Stimulated activated CD8-positive, alpha-beta memory T cell treated with anti-CD3 and anti-CD28 coated beads, Interleukin-4, amount 100 ng/mL, for 4 hours (primary cell): ENCODE measurements at places on chromosomes 13 and 19.

- no peak for DNase-seq
Measured at GRCh38 chr13:81872581-81872980, 1531.7 kb upstream of the SPRY2 start.

GRCh38 chr19:16376649-16377048, 52.0 kb downstream of the KLF2 start:
- DNase-seq = no peak

DNA sequence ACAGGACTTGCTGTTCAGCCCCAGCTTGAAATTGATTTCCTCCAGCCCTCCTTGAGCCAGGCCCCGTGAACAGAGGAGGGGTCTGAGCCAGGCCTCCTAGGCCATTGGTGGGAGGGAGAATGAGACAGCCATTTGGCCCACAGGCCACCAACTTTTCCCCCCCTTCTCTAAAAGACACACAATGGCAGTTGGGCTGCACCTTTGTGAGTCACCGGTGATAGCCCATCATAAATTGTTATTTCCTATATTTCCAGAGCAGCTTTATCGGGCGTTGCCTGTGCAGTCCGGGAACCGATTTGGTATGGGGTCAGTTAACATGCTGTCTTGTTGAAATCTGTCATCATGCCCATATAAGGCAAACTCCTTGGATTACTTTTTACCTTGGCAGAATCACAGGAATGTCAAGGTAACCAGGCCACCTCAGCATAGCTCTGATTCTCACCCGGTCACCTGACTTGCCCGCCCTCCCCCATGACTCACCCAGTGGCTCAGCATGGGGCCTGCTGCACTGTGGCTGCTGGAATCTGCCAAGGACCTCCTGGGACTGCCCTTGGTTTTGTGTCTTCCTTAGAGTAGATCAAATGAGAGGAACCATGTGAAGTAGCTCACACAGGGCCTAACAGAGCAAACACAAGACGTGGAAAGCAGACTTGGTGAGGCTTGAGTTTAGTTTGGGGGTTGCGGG, 36.1 kb downstream of the ACTN4 start:
- no peak for DNase-seq

DNA sequence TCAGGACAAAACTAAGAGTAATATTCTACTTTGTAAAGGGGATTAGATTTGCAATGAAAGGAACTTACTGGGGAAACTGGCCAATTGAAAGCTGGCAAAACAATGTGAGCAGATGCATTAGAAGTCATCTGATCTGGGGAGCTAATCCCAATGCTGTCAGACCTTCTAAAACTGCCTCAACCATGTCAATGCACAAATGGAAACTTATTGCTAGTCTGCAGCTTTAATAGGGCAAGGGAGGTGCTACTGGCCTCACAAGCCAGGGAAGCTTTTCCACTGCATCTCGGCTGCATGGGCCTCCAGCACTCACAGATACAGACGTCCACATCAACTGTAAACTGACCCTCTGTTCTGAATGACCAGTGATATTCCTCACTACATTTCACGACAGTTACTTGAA, 154.2 kb downstream of the LHFPL6 start:
- no peak for DNase-seq

- no peak for DNase-seq
Measured at GRCh38 chr13:111383591-111384440, 63.4 kb downstream of the TEX29 start.

- peak; percentile 24 for DNase-seq
Measured at GRCh38 chr19:6476155-6476895, 5.3 kb downstream of the DENND1C start.

GRCh38 chr19:9995084-9995483, 15.2 kb downstream of the COL5A3 start:
- no peak for DNase-seq
